ENCODE measurements at places on chromosomes 6 and 20. TPM values are rescaled to one million over a fixed set of nuclear protein-coding genes. Genes with fewer than 3 reads are reported as not detected.

Gene PEX7
- 21.8 TPM for total RNA-seq

Gene IRF4
- 2.6 TPM for total RNA-seq

Gene C6orf132
- total RNA-seq: 77.6 TPM

Gene GLO1
- total RNA-seq: 40.8 TPM

DNA sequence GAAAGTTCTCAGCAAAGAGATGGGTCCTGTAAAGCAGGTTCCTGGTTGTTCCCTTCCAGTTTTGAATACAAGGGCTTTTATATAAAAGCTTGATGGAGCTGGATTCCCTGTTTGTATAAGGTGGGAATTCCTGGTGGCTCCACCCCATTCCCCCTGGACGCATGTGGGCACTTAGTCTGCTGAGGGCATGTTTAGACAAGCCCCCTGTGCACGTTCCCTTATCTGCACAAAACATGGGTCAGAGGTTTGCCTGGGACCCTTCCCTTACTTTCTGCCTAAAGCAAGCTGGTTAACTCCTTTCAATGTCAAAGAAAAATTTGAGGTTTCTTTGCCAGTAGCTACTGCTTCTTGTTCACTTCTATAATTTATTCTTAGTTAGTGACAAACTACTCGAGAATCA is 181.1 kb downstream of the BCKDHB start:
- DNase-seq: no peak

- DNase-seq: peak; percentile 18
Observed at GRCh38 chr6:110034667-110035036, 56.5 kb downstream of the GPR6 start.

DNA sequence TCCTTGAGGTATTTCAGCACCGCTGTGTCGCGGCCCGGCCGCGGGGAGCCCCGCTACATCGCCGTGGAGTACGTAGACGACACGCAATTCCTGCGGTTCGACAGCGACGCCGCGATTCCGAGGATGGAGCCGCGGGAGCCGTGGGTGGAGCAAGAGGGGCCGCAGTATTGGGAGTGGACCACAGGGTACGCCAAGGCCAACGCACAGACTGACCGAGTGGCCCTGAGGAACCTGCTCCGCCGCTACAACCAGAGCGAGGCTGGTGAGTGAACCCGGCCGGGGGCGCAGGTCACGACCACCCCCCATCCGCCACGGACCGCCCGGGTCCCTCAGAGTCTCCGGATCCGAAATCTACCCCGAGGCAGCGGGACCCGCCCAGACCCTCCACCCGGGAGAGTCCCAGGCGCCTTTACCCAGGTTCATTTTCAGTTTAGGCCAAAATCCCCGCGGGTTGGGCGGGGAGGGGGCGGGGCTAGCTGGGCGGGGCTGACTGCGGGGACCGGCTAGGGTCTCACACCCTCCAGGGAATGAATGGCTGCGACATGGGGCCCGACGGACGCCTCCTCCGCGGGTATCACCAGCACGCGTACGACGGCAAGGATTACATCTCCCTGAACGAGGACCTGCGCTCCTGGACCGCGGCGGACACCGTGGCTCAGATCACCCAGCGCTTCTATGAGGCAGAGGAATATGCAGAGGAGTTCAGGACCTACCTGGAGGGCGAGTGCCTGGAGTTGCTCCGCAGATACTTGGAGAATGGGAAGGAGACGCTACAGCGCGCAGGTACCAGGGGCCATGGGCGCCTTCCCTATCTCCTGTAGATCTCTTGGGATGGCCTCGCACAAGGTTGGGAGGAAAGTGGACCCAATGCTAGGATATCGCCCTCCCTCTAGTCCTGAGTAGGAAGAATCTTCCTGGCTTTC is 693 bp downstream of the HLA-F start:
- DNase-seq: peak; percentile 67

GRCh38 chr20:54272901-54273488 is 65.1 kb downstream of the PFDN4 start:
- no peak for DNase-seq

DNA sequence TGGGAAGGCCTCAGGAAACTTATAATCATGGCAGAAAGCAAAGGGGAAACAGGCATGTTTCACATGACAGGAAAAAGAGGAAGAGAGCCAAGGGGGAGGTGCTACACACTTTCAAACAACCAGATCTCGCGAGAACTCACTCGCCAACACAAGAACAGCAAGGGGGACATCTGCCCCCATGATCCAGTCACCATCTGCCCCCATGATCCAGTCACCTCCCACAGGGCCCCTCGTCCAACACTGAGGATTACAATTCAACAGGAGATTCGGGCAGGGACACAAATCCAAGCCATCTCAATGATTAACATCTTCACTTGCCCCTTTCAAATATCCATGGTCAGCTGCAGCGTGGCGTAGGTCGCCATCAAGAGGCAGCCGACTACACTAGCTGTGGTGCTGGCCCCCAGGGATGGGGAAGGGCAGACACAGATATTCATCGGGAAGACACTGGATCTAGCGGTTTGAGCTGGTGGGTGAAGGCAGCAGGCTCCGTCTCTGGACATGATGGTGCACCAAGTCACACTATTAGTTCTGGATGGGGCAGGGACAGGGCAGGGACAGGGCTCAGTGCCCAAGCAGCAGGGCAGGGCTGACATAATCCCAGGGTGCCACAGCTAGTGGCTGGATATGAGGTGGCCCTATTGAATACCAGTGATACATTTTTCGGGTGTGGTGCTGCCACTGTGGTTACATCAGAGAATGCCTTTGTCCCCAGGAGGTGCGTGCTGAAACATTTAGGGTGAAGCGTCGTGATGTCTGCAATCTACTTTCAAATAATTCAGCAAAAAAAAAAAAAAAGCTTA is 31.6 kb downstream of the TUBB2B start:
- no peak for DNase-seq

DNA sequence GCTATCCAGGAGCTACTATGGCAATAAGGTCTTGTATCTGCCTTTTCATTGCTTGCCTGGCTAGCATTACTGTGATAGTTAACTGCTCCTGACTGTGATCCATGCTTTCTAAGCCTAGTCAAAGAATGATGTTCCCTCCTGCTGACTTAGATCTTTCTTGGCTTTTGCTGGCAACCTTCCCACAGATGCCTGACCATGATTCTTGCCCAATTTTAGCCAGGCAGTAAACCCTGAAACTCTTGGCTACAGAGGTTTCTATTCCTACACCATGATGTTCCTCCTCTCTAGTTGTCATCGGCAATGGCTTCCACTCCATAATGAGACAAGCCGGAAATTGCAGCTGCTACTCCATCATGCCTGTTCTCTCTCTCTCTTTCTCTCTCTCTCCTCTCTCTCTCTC is 238.1 kb downstream of the HAO1 start:
- DNase-seq: no peak

- no peak for DNase-seq
Observed at GRCh38 chr6:71326611-71327010, 38.0 kb downstream of the OGFRL1 start.

DNA sequence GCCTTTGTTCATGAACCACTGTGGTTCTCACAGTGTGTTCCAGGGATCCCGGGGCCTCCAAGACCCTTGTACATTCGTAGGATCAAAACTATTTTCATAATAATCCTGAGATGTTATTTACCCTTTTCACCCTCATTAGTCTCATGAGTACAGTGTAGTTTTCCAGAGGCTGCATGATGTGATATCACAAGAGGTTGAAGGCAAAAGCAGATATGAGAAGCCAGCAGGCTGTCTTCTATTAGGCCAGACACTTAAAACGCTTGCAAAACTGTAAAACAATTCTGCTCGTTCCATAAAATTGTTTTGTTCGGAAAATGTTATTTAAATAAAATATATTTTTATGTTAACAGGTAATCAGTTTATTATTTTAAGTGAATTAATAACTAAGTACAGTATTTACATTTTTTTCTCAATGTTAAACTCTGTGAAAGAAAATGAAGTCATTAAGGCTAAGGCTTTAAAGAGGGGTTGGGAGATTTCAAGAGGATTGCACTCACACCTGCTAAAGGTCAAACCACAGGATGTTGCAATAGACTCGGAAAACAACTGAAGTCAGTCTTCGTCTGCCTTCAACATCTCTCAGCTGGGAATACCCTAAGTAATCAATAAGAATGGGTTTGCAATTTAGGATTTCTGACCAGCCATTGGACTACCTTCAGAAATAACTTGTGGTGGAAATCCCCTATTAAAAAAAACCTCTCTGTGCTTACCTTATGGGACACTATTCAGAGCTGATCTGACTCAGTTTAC is 474.2 kb downstream of the KIF16B start:
- DNase-seq: peak; percentile 17

DNA sequence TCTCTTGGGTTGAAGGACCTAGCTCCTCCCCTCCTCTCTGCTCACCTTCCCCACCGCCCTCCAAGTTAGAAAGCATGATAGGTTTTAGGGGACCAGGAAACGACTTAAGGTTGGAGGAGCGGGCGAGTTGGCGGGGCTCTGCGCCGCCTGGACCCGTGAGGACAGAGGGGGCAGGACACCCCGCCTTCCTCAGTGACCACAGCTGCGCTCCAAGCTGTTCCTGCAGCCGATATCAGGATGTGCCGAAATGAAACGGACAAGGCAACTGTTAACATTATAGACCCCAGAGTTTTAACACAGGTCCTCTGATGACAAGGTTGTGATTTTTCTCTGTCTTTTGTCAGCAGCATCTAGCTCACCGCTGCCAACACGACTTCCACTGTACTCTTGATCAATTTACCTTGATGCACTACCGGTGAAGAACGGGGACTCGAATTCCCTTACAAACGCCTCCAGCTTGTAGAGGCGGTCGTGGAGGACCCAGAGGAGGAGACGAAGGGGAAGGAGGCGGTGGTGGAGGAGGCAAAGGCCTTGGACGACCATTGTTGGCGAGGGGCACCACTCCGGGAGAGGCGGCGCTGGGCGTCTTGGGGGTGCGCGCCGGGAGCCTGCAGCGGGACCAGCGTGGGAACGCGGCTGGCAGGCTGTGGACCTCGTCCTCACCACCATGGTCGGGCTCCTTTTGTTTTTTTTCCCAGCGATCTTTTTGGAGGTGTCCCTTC is at the start of gene GRM1:
Gene GRM1 (plus strand): TSS at position 212 of the 722 bp plus-strand sequence. CDS start 456 bp downstream, at position 668.
- DNase-seq: no peak

- no peak for DNase-seq
Observed at GRCh38 chr6:35377002-35377401, 34.6 kb downstream of the PPARD start.

- DNase-seq: peak; percentile 88
Observed at GRCh38 chr6:39791850-39792539, at the start of gene DAAM2. Gene DAAM2, plus strand, starts transcription at chr6:39792376. Its CDS starts 63,927 bp downstream, at chr6:39856303.

DNA sequence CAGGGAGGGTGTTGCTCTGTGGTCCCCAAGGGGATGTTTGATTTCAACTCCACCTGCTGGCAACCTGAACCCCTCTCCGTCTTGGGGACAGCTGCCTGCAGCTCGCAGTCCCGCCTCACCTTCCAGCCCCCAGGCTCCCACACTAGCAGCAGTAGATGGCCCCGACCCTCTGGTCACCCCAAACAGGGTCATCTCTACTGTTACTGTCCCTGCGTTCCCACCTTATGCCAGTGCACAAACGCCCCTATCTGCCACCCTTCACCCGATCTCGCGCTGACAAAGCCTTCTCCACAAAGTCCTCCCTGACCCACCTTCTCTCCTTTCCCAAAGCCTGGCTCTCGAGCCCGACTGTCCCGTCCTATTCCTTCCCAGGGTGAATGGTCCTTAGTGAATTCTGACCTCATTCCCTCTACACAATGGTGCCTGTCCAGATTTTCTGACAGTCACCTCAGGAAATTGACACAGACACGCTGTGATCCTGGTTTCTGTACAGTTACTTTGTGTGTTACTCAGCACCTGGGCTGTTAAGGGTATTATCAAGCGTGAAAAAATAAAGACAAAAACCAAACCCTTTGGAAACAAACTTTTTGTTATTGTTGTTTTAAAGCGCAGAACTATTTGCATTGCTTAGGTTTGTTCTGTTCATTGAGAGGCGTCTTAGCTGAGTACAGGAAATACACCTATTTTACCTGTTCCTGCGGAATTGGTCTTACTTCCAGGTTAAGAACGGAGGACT is 728 bp downstream of the FUT9 start:
- DNase-seq: peak; percentile 8

DNA sequence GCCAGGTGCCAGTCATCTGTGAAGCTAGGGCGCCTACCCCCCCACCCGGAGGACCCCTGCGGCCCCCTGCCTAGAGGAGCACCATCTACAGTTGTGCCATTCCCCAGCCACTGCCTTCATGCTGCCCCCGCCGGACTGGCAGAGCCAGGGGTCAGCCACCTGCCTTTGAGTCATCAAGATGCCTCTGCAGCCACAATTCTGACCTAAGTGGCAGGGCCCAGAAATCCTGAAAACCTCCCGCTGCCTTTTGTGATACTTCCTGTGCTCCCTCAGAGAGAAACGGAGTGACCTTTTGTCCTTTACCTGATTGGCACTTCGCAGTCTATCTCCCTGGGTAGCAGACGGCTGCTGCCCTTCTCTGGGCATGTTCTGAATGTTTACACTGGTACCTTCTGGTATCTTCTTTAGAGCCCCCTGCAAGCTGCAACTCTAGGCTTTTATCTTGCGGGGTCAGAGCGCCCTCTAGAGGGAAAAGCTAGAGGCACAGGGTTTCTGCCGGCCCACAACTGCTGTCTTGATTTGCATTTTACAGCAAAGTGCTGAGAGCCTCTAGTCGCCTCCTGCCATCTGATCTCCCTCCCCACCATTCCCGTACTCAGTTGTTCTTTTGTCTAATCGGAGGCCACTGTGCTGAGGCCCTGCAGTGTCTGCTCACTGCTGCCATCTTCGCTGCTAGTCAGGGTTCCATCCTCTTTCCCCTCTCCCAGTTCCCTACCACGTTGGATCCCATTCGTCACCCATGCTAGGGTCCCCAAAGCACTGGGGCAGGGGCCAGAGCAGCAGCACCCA is 26.9 kb downstream of the SPATA2 start:
- DNase-seq: peak; percentile 80

GRCh38 chr6:62615366-62616015 is 329.5 kb upstream of the KHDRBS2 start:
- DNase-seq: no peak

- no peak for DNase-seq
Observed at GRCh38 chr6:6962086-6962485, 145.7 kb upstream of the RREB1 start.

DNA sequence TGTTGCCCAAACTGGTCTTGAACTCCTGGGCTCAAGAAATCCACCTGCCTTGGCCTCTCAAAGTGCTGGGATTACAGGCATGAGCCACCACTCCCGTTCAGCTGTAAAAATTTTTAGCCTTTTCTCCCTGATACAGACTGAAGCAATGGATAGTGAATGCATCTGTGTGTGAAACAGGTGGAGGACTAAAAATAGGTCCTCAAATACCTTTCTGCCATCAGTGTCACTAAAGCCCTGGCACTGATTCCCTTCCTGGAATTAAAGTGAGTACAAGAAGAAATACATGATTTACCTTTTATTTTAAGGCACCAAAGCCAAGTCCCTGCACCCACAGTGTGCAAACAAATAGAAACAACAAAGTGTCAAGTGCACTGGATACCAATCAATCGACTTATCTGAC is 25.1 kb downstream of the TULP4 start:
- no peak for DNase-seq

- DNase-seq: peak; percentile 59
Observed at GRCh38 chr6:169420912-169421543, 167.4 kb upstream of the THBS2 start.

- DNase-seq: peak; percentile 67
Observed at GRCh38 chr6:46062312-46062711, 46.7 kb upstream of the CLIC5 start.

- no peak for DNase-seq
Observed at GRCh38 chr20:35939264-35939663, 15.0 kb downstream of the SCAND1 start.

- peak; percentile 2 for DNase-seq
Observed at GRCh38 chr20:43220612-43221011, 30.9 kb upstream of the PTPRT start.
